ENCODE measurements at places on chromosomes 16 and 17.

DNA sequence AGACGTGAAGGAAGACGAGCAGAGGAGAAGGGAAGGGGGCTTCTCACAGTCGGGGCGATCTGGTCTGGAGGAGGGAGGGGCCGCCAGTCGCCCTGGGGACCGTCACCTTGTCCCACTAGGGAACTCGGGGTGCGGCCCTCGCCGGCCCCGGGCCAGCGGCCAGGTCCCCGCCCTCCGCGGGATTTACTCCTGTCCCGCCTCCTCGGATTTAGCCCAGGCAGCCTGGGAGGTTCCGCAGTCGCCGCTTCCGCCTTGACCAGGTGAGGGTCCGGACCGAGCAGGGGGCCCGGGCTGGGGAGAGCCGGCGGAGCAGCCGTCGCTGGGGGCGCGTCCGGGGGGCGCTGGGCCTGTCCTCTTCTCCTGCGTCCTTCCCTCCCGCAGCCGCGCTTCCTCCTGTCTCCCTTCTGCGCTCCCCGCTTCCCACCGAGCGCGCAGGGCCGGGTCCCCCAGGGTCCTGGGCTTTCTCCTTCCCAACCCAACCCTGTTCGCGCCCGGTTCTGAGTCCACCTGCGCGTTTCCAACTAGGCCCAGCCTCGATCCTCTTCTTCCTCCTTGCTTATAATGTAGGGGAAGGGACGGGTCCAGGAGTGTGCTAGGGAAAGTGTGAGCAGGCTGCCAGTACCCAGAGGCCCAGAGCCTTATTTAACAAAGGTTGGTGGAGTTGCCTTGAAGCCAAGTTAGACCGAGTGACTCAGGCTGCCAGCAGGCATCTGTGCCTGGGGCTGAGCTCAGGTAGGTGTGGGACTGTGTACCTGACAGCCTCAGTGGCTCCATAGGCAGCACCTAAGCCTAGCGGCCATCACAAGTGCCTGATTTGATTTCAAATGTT lies at the start of gene TNK1:
Gene TNK1, plus strand, starts transcription at position 235 of the 829 bp plus-strand sequence. CDS start 1,838 bp downstream, outside the sequence.
- peak; percentile 73 for DNase-seq

- DNase-seq: no peak
These were observed 560 bp upstream of the P2RX1 start for GRCh38 chr17:3916825-3917224.

DNA sequence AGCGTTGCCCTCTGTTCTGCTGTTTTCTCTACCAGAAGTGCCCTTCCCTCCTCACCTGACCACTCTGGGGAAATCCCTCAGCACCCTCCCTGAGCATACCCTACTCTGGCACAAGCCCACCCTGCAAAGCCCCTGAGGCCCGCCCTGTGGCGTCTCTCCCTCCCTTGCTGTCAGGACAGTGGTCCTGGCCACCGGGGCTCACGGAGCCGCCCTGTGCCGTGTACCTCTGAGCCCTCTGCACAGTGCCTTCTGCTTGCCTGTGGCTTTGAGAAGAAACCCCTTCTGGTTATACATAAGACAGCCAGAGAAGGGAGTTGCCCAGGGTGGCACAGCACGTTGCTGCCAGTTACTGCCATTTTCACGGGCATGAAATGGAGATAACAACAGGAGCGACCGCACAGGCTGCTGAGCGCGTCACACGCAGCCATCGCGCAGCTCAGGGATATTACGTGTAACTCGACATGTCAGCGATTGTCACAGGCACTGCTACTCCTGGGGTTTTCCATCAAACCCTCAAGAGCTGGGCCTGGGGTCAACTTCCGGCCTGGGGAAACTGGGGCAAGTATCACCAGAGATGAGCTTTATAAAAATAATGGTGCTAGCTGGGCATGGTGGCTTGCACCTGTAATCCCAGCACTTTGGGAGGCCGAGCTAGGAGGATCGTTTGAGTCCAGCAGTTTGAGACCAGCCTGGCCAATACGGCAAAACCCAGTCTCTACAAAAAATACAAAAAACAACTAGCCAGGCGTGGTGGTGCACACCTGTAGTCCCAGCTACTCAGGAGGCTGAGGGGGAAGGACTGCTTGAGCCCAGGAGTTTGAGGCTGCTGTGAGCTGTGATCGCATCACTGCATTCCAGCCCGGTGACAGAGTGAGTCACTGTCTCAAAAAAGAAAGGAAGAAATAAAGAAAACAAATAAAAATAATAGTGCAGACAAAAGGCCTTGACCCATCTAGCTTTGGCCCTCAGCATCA lies 14.8 kb downstream of the SCGB1C2 start:
- DNase-seq: no peak

DNA sequence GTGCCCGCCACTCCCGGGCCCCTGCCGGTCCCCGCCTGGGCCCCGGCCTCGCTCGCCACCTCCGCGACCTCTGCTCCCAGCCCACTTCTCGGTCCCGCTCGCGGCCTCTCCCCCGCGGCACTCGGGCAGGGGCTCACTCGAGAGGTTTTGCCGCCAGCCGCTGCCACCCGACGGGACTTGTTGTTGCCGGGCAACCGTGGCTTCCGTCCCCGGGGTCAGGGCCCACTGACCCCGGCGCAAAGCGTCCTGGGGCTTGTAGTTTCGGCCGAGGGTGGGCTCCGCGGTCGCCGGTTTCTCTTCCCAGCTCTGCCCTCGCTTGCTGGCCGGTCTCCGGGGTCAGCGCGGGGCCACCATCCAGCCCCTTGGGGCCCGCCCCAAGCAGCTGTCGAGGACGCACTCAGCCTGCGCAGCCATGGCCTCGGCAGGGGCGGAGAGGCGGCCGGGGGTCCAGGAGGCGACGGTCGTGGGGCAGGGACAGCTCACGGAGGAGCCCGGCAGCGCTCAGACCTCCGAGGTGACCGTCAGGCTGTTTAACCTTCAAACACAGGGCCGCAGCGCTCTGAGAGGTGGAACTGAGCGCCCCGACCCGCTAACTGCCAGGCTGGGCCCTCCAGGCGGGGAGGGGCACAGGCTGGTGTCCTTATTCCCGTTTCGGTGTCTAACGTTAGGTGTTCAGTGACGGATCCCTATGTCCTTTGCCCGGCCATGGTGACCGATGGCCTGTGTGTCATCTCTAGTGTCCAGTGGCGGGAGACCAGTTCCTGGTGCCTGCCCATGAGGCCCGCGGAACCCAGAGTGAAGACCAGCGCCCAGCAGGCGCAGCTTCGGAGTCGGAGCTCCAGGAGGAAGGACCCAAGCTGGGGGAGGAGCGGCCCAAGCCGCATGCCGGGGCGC lies at the start of the genes C16orf86 and ENKD1:
Gene C16orf86, plus strand, starts transcription at position 256 of the 894 bp plus-strand sequence. Its CDS starts 157 bp downstream, at position 413.
Gene ENKD1, minus strand, starts transcription at position 192 of the 894 bp plus-strand sequence. CDS start 308 bp downstream, outside the sequence.
- DNase-seq: peak; percentile 92

- DNase-seq: peak; percentile 47
These were observed 1.1 kb downstream of the RHBDL1 start for GRCh38 chr16:676565-676902.

DNA sequence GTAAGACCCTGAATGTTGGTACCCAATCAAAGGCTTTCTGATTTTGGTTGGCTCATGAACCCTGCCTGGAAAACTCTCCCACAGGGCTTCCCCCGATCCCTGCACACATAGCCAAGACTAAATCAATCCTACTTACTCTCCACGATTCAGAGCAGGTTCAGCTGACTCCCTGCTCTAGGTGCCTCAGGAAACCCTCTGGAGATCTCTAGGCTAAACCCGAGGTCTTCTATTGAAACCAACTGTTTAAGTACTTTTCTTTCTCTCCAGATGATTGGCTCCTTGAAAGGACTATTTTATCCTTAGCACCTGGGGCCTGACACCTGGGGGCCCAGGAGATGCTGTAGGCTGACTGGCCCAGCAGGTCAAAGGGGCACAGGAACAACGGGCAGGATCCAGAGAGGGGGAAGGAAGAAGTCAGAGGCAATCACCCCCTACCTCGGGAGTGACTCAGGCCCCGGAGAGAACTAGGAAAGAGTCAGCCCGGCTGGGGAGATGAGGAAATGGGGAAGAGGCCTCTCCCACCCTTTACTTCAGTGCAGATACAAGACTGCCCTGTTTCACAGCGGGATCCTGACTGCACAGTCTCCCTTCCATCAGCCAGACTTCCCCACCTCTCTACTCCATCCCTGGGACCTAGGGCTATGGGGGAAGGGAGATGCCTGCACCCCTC lies 2.0 kb downstream of the TBC1D10B start:
- peak; percentile 38 for DNase-seq

DNA sequence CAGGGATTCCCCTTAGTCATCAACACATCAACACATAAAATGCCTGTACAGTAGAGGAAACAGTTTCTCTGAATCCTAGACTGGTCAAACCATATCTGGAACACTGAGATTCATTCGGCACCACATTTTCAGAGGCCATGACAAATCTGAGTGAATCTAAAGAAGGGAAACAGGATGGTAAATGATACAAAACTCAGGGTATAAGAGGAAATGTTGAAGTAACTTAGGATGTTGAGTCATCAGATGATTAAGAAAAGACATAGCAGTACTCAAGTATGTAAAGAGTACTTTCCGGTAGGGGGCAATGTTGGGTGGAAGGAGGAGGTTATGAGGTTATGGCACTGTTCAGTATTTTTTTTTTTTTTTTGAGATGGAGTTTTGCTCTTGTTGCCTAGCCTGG lies 358.5 kb upstream of the PMFBP1 start:
- no peak for DNase-seq

DNA sequence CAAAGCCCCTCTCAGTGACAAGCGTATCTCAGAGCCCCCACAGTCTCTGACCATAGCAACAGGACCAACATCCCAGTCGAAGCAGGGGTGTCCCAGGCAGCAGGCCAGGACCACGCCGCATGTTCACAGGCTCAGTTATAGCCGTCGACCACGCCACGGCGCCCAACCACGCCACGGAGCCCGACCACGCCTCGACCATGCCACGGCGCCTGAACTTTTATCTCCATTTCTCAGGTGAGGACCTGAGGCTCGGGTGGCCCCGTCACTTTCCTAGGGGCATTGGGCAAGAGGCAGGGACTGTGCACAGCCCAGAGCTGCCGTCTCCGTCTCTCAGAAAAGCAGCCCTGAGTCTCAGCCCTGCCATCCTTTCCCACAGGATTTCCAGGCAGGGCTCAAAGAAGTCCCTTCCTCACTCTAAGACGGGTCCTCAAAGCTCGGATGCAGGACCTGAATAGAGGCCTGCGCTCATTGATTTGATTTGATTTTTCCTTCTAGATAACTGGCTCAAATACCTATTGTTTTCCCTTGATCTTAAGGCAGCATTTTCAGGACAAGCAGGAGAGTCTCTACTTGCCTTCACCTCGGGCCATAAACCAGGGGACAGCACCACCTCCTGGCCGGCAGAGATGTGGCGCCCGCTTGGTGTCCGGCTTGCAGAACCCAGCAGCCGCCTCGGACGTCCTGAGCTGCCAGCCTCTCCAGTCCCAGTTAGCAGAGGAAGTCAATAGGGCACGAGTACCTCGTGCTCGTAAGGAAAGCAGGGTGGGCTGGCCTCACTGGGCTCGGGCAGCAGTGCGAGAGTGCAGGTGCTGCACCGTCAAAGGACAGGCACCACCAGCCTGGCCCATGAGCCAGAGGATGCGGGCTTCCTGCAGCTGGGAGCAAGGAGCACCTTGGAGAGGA lies 38.8 kb downstream of the C16orf95 start:
- DNase-seq: peak; percentile 68

- no peak for DNase-seq
These were observed 27.5 kb downstream of the NSMCE1 start for GRCh38 chr16:27240948-27241531.

- DNase-seq: peak; percentile 45
These were observed 790 bp downstream of the TRADD start for GRCh38 chr16:67158637-67159600.

DNA sequence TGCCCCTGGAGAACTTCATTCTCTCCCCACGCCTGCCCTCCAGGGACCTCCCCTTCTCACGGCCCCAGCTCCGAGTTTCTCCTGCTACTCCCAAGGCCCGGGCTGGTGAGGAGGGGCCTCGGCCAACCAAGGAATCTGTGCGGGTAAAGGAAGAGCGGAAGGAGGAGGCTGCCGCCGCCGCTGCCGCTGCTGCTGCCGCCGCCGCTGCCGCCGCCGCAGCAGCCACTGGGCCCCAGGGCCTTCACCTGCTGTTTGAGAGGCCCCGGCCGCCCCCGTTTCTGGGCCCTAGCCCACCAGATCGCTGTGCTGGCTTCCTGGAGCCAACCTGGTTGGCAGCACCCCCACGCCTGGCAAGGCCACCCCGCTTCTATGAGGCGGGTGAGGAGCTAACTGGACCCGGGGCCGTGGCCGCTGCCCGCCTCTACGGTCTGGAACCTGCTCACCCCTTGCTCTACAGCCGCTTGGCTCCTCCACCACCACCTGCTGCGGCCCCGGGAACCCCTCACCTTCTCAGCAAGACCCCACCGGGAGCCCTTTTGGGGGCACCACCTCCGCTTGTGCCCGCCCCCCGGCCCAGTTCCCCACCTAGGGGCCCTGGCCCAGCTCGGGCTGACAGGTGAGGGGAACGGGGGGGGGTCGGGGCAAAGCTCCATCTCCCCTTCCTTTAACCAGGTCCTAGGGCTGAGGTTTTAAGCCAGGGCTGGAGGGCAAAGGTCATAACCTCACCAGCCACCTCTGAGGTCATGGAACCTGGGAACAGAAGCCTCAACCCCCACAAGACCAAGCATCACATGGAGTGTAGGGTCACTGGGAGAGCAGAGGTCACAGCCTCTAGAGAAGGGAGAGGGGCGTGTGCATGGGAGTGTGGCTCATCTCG lies 11.0 kb downstream of the FBRS start:
- no peak for DNase-seq

- DNase-seq: no peak
These were observed 15.8 kb upstream of the IGFALS start for GRCh38 chr16:1809281-1809801.

DNA sequence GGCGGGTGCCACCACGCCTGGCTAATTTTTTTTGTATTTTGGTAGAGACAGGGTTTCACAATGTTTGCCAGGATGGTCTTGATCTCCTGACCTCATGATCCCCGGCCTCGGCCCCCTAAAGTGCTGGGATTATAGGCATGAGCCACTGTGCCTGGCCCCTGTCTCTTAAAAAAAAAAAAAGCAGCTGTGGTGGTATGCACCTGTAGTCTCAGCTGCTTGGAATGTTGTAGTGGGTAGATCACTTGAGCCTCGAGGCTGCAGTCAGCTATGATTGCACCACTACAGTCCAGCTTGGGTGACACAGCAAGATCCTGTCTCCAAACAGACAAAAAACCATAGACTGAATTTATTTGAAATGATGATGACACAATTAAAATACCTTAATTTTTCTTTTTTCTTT lies 24.3 kb downstream of the CDK12 start:
- no peak for DNase-seq

DNA sequence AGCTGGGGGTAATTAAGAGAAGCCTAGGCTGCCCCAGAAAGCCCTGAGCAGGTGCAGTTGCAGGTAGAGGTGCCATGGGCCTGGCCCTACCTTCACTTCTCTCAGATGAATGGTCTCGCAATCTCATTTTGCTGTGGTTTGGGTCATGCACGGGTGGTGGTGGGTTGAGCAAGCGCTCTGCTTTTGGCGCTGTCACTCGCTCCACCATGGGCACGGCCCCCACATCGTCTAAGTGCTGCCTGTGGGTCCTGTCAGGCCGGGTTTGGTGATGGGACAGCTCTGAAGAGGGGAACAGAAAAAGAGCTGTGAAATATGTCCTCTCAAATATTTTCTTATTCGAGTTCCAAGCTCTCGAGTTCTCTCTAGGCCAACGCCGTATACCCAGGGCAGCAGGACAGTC lies 39.9 kb downstream of the STH start:
- no peak for DNase-seq

GRCh38 chr17:45170931-45171337 lies 9.3 kb downstream of the HEXIM2 start:
- no peak for DNase-seq

GRCh38 chr16:89352091-89352681 lies 134.7 kb downstream of the ZNF778 start:
- DNase-seq: no peak

All from DMS53 (cell line).